ENCODE measurements at places on chromosomes 16 and 17. TPM values are rescaled to one million over a fixed set of nuclear protein-coding genes. Genes with fewer than 3 reads are reported as not detected.

DNA sequence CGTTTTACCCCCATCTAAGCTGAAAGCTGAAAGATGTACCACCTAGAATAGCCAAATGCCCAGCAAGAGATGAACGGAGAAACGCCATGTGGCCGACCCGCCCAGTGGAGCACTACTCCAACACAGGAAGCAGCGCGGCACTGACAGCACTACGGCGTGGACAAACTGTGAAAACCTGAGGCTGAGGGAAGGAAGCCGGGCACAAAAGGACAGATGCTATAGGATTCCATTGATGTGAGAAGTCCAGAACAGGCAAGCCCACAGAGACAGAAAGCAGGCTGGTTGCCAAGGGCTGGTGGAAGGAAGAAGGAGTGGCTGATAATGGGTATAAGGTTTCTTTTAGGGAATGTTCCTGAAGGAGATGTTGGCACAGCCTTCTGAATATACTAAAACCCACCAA is 29.4 kb upstream of the SLC38A8 start:
- no peak overlapping the region for H3K27ac ChIP-seq
- H3K36me3 ChIP-seq = peaks cover 69% of the 10 kb centered on the region
- no peak overlapping the region for H3K4me3 ChIP-seq
- no peaks in the 10 kb centered on the region for H3K27me3 ChIP-seq
- DNase-seq = peak; percentile 51

- peaks cover 32% of the 10 kb centered on the region for H3K36me3 ChIP-seq
- DNase-seq = no peak
- no peak overlapping the region for H3K27ac ChIP-seq
- peaks cover 6% of the 10 kb centered on the region for H3K4me1 ChIP-seq
- H3K4me3 ChIP-seq = no peak overlapping the region
Observed at GRCh38 chr17:57838453-57838852, 11.4 kb downstream of the MRPS23 start.

- H3K27ac ChIP-seq = no peak overlapping the region
- H3K4me1 ChIP-seq = no peaks in the 10 kb centered on the region
- DNase-seq = no peak
- no peak overlapping the region for H3K4me3 ChIP-seq
- H3K27me3 ChIP-seq = no peaks in the 10 kb centered on the region
Observed at GRCh38 chr16:63774302-63774701, 1347.6 kb downstream of the CDH11 start.

- peaks cover 3% of the 10 kb centered on the region for H3K36me3 ChIP-seq
- H3K4me1 ChIP-seq = no peaks in the 10 kb centered on the region
- no peaks in the 10 kb centered on the region for H3K27me3 ChIP-seq
- H3K27ac ChIP-seq = no peak overlapping the region
- no peak overlapping the region for H3K4me3 ChIP-seq
- no peak for DNase-seq
Observed at GRCh38 chr16:47375423-47375822, 85.4 kb downstream of the ITFG1 start.

GRCh38 chr17:36475346-36475970 is 11.0 kb upstream of the ZNHIT3 start:
- no peak overlapping the region for H3K4me3 ChIP-seq
- no peak for DNase-seq
- peaks cover 9% of the 10 kb centered on the region for H3K27me3 ChIP-seq
- no peaks in the 10 kb centered on the region for H3K36me3 ChIP-seq
- H3K27ac ChIP-seq = no peak overlapping the region

- DNase-seq = no peak
- no peaks in the 10 kb centered on the region for H3K27me3 ChIP-seq
- peaks cover 4% of the 10 kb centered on the region for H3K36me3 ChIP-seq
- peaks cover 8% of the 10 kb centered on the region for H3K4me1 ChIP-seq
- no peak overlapping the region for H3K4me3 ChIP-seq
Observed at GRCh38 chr17:35666070-35666469, 65.4 kb upstream of the RASL10B start.

DNA sequence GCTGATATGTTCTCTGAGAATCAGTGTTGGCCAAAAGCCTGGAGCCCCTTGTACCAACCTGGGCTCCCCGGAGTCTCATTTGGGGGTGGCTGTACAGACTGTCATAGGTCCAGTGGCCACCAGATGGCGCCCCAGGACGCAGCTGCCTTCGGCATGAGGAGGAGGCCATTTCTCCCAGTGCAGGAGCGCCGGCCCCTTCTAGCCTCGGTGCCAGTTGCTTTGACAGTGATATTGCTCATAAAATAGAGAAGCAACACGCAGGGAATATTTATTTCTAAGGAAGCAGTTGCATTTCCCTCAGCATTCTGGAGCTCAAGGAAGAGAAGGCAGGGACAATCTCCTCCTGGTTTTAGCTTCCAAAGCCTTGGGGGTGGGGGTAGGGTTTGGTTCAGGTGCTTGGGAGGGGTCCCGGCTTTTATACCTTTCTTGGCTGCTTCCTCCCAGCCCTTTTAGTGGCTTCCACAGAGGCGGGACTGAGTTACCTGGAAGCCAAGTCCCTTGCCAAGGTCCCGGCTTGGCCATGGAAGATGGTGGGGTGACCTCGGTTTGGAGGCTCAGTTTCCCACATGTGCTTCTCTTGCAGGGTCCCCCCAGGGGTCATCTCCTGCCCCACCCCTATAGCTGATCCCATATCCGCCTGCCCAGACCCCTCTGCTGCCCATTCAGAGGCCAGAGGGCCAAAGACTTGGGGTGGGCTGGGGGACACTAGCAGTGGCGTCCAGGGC is 117.8 kb upstream of the CDC42EP4 start:
- no peaks in the 10 kb centered on the region for H3K4me1 ChIP-seq
- H3K27me3 ChIP-seq = no peaks in the 10 kb centered on the region
- peak; percentile 98 for DNase-seq
- no peak overlapping the region for H3K4me3 ChIP-seq

- H3K4me3 ChIP-seq = no peak overlapping the region
- no peaks in the 10 kb centered on the region for H3K27me3 ChIP-seq
- no peak for DNase-seq
- H3K27ac ChIP-seq = no peak overlapping the region
- no peaks in the 10 kb centered on the region for H3K36me3 ChIP-seq
- H3K4me1 ChIP-seq = peaks cover 3% of the 10 kb centered on the region
Observed at GRCh38 chr16:89610108-89610453, 3.4 kb upstream of the DPEP1 start.

DNA sequence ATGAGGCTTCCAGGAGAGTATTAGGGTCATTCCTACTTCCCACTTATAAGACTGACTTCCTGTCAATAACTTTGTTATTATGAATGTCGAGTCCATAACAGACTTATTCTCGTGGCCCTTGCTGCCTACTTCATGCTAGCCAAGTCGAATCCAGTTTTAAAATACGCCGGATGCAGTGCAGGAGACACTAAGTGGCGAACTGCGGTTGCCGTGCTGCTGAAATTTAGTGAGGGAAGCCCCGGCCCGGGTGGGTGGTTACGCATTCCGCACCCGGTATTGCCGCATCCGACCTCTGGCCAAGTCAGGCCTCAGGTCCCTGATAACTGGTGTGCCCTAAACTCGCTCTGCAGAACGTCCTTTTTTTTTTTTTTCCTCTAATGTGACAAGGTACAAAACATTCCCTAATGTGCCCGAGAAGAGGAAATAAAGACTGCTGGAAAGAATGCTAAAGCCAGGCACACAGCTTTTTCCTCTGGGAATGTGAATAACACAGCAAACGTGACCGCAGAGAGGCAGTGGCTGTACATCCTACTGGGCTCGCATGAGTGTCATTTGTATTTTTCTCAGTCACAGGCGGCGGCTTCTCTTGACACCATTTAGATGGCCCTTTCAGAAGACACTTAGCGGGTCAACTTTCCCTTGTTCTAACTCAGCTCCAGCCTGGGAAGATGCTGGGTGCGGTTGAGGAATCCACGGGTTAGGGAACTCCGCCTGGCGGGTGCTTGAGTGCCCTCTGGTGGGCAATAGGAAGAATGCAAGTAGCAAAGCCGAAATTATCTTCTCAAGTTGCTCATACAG is 7.1 kb upstream of the AKTIP start:
- H3K4me3 ChIP-seq = peak overlapping the region; percentile 32
- no peaks in the 10 kb centered on the region for H3K27me3 ChIP-seq
- H3K36me3 ChIP-seq = no peaks in the 10 kb centered on the region
- peak overlapping the region; percentile 3 for H3K27ac ChIP-seq
- peaks cover 10% of the 10 kb centered on the region for H3K4me1 ChIP-seq

GRCh38 chr17:7440834-7441195 is 1.5 kb downstream of the FGF11 start:
- H3K36me3 ChIP-seq = no peaks in the 10 kb centered on the region
- DNase-seq = peak; percentile 94
- peaks cover 46% of the 10 kb centered on the region for H3K27me3 ChIP-seq
- no peak overlapping the region for H3K27ac ChIP-seq

Gene TMC6
- total RNA-seq = under 0.01 TPM

Gene KRTAP2-1
- total RNA-seq = not detected

Gene GUCY2D
- total RNA-seq = not detected

Gene MYH2
- not detected for total RNA-seq

Gene GID4
- 13.0 TPM for total RNA-seq

Measured in osteoblast (primary cell).